Esophagus squamous epithelium (tissue), 5 donors: ENCODE measurements at places on chromosomes 7 and 10. TPM values are rescaled to one million over a fixed set of nuclear protein-coding genes. Genes with fewer than 3 reads are reported as not detected.

GRCh38 chr10:6738112-6738768 is 158.2 kb upstream of the PRKCQ start:
- no peaks in the 10 kb centered on the region for H3K27me3 ChIP-seq
- H3K4me3 ChIP-seq: peak overlapping the region; percentile 14
- no peak overlapping the region for H3K27ac ChIP-seq
- H3K36me3 ChIP-seq: no peaks in the 10 kb centered on the region
- peaks cover 12% of the 10 kb centered on the region for H3K4me1 ChIP-seq
- no peak for DNase-seq

GRCh38 chr7:156840134-156840533 is 52.8 kb downstream of the LMBR1 start:
- no peaks in the 10 kb centered on the region for H3K4me1 ChIP-seq
- no peak overlapping the region for H3K4me3 ChIP-seq
- DNase-seq: no peak
- H3K36me3 ChIP-seq: no peaks in the 10 kb centered on the region
- no peak overlapping the region for H3K27ac ChIP-seq

DNA sequence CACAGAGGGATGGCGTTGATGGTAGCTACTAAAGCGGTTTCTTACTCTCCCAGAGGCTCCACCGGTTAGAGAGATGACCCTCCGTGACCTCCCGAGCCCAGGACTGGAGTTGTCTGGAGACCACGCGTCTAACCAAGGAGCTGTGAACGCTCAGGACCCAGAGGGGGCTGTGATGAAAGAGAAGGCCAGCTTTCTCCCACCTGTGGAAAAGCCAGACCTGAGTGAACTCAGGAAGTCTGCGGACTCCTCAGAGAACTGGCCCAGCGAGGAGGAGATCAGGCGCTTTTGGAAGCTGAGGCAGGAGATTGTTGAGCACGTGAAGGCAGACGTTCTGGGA is 15.9 kb downstream of the LRRC27 start:
- H3K36me3 ChIP-seq: peaks cover 49% of the 10 kb centered on the region
- H3K4me1 ChIP-seq: no peaks in the 10 kb centered on the region
- H3K27ac ChIP-seq: no peak overlapping the region
- DNase-seq: no peak
- H3K4me3 ChIP-seq: no peak overlapping the region

GRCh38 chr7:98944386-98944785 is 66.1 kb downstream of the TRRAP start:
- no peak overlapping the region for H3K4me3 ChIP-seq
- peaks cover 51% of the 10 kb centered on the region for H3K36me3 ChIP-seq
- H3K27ac ChIP-seq: no peak overlapping the region
- no peaks in the 10 kb centered on the region for H3K27me3 ChIP-seq
- DNase-seq: no peak

GRCh38 chr10:92829042-92829785 is 19.1 kb upstream of the EXOC6 start:
- H3K27me3 ChIP-seq: no peaks in the 10 kb centered on the region
- H3K4me3 ChIP-seq: no peak overlapping the region
- no peaks in the 10 kb centered on the region for H3K4me1 ChIP-seq
- DNase-seq: no peak

DNA sequence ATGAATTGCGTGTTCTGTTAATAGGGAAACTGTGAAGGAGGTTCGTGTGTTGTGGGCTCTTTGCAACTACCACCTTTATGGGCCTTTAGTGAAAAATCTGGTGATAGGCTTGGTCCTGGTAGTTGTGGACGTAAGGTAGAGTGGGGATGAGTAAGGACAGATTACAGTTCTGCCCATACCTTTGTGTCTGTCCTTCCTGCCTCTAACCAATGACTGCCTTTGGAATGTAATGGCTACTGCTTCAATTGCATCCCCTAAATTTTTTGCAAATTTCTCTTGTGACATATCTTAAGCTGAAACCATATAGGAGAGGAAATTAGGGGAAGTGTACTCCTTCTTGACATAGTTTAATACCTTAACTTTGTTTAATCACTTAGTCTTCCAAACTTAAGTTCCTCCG is 82.3 kb downstream of the ADK start:
- H3K36me3 ChIP-seq: no peaks in the 10 kb centered on the region
- H3K4me1 ChIP-seq: no peaks in the 10 kb centered on the region
- H3K27me3 ChIP-seq: no peaks in the 10 kb centered on the region
- no peak overlapping the region for H3K4me3 ChIP-seq
- H3K27ac ChIP-seq: no peak overlapping the region

DNA sequence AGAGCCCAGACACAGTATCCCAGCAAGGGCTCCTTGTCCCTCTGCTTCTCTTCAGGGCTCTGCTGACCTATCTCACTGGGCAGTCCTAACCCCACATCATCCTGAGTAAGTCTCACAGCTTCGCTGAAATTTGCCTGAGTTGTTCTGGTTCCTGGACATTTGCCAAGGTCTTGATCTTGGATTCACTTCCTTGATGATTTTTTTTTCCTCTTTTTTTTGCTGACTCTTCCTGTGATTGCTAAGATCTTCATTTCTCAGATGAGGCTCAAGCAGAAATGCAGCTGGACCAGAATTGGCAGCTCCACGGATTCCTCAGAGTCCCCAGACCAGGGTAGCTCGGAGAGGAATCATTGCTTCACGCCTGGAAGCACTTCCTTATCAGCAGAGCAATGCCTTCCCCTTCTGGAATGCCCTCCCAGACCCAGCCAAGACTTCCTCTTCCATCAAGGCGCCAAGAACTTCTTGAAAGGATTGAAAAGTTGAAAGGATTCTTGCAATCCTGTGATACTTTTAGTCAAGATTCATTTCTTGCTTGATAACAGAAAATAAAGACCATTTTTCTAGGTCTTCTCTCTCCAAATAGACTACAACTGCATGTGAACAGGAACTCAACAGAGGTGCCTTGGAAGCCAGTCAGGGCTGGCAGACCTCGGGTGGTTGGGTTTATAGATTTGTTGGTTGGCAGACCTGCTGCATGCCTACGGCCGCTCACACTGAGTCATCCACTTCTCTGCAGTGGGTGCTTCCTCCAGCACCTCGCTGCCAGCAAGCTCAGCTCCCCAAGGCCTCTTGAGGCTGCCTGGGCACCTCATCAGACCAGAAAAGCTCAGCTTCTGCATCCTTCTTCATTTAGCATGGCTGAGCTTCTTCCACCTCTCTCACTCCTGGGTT is 8.8 kb upstream of the AFAP1L2 start:
- peak overlapping the region; percentile 54 for H3K27ac ChIP-seq
- H3K4me1 ChIP-seq: peaks cover 26% of the 10 kb centered on the region
- DNase-seq: no peak
- no peak overlapping the region for H3K4me3 ChIP-seq
- no peaks in the 10 kb centered on the region for H3K36me3 ChIP-seq

GRCh38 chr10:45456822-45457221 is 82.8 kb downstream of the ALOX5 start:
- no peak for DNase-seq
- H3K27me3 ChIP-seq: no peaks in the 10 kb centered on the region
- H3K4me3 ChIP-seq: no peak overlapping the region
- no peaks in the 10 kb centered on the region for H3K4me1 ChIP-seq
- no peak overlapping the region for H3K27ac ChIP-seq

GRCh38 chr7:46256870-46257661 is 336.0 kb upstream of the IGFBP3 start:
- H3K4me3 ChIP-seq: no peak overlapping the region
- H3K4me1 ChIP-seq: no peaks in the 10 kb centered on the region
- H3K27me3 ChIP-seq: no peaks in the 10 kb centered on the region

GRCh38 chr10:125093974-125094705 is 66.2 kb downstream of the CTBP2 start:
- no peaks in the 10 kb centered on the region for H3K27me3 ChIP-seq
- peak overlapping the region; percentile 22 for H3K27ac ChIP-seq
- peaks cover 4% of the 10 kb centered on the region for H3K4me1 ChIP-seq
- DNase-seq: no peak

GRCh38 chr7:127678947-127679346 is 27.0 kb downstream of the SND1 start:
- H3K4me1 ChIP-seq: peaks cover 21% of the 10 kb centered on the region
- no peaks in the 10 kb centered on the region for H3K27me3 ChIP-seq
- no peaks in the 10 kb centered on the region for H3K36me3 ChIP-seq
- no peak for DNase-seq

- no peaks in the 10 kb centered on the region for H3K27me3 ChIP-seq
- peaks cover 40% of the 10 kb centered on the region for H3K4me1 ChIP-seq
- no peak for DNase-seq
- H3K36me3 ChIP-seq: no peaks in the 10 kb centered on the region
Observed at GRCh38 chr10:7258948-7259523, 151.8 kb downstream of the SFMBT2 start.

GRCh38 chr10:4867520-4868356 is 41.7 kb downstream of the AKR1E2 start:
- no peak overlapping the region for H3K4me3 ChIP-seq
- no peaks in the 10 kb centered on the region for H3K4me1 ChIP-seq
- DNase-seq: no peak
- H3K27me3 ChIP-seq: no peaks in the 10 kb centered on the region
- no peaks in the 10 kb centered on the region for H3K36me3 ChIP-seq

DNA sequence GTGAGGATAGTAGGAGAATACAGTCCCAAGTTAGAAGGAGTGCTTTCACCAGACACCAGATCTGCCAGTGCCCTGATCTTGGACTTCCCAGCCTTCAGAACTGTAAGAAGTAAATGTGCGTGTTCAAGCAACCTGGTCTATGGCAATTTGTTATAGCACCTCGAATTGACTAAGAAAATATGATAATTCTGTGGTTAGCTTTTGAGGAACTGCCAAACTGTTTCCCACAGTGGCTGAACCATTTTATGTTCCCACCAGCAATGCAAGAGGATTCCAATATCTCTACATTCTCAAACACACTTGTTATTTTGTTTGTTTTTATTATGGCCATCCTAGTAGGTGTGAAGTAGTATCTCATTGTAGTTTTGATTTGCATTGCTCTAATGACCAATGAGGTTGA is 47.0 kb downstream of the RBM20 start:
- no peaks in the 10 kb centered on the region for H3K4me1 ChIP-seq
- H3K27ac ChIP-seq: no peak overlapping the region
- no peak for DNase-seq
- no peaks in the 10 kb centered on the region for H3K27me3 ChIP-seq
- no peak overlapping the region for H3K4me3 ChIP-seq
- H3K36me3 ChIP-seq: no peaks in the 10 kb centered on the region

- H3K27me3 ChIP-seq: no peaks in the 10 kb centered on the region
- H3K4me3 ChIP-seq: no peak overlapping the region
- DNase-seq: no peak
- H3K27ac ChIP-seq: no peak overlapping the region
- H3K36me3 ChIP-seq: no peaks in the 10 kb centered on the region
Observed at GRCh38 chr7:149626972-149627371, 129.4 kb upstream of the ZNF746 start.

- no peaks in the 10 kb centered on the region for H3K4me1 ChIP-seq
- no peaks in the 10 kb centered on the region for H3K36me3 ChIP-seq
- no peak overlapping the region for H3K4me3 ChIP-seq
- no peak overlapping the region for H3K27ac ChIP-seq
- peaks cover 34% of the 10 kb centered on the region for H3K27me3 ChIP-seq
- no peak for DNase-seq
Observed at GRCh38 chr10:97903128-97904017, 53.7 kb downstream of the GOLGA7B start.

GRCh38 chr10:3512263-3512662 is 272.7 kb downstream of the KLF6 start:
- H3K27me3 ChIP-seq: no peaks in the 10 kb centered on the region
- no peak overlapping the region for H3K27ac ChIP-seq
- no peak overlapping the region for H3K4me3 ChIP-seq
- DNase-seq: no peak
- H3K4me1 ChIP-seq: no peaks in the 10 kb centered on the region
- H3K36me3 ChIP-seq: no peaks in the 10 kb centered on the region

GRCh38 chr7:3495530-3495929 is 194.5 kb downstream of the SDK1 start:
- H3K36me3 ChIP-seq: no peaks in the 10 kb centered on the region
- H3K27ac ChIP-seq: no peak overlapping the region
- no peaks in the 10 kb centered on the region for H3K4me1 ChIP-seq
- no peaks in the 10 kb centered on the region for H3K27me3 ChIP-seq
- DNase-seq: no peak
- H3K4me3 ChIP-seq: no peak overlapping the region

DNA sequence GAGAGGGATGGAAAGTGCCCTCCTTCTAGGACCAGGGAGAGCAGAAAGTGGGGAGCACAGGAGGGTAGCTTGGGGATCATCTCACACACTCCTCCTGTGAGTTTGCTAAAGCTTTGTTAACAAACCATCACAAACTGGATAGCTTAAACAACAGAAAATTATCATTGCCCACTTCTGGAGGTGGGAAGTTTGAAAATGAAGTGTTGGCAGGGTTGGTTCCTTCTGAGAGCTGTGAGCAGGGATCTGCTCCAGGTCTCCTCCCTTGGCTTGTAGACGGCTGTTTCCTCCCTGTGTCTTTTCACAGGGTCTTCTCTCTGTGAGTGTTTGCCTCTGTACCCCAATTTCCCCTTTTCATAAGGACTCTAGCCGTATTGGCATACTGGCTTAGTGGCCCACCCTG is 32.0 kb upstream of the CXCL12 start:
- no peak overlapping the region for H3K4me3 ChIP-seq
- H3K36me3 ChIP-seq: no peaks in the 10 kb centered on the region
- H3K27me3 ChIP-seq: no peaks in the 10 kb centered on the region
- no peak overlapping the region for H3K27ac ChIP-seq
- DNase-seq: no peak

GRCh38 chr7:102859084-102859798 is 53.6 kb upstream of the LRRC17 start:
- peaks cover 18% of the 10 kb centered on the region for H3K4me1 ChIP-seq
- no peak for DNase-seq
- H3K27ac ChIP-seq: no peak overlapping the region
- H3K27me3 ChIP-seq: no peaks in the 10 kb centered on the region
- no peaks in the 10 kb centered on the region for H3K36me3 ChIP-seq
- no peak overlapping the region for H3K4me3 ChIP-seq

DNA sequence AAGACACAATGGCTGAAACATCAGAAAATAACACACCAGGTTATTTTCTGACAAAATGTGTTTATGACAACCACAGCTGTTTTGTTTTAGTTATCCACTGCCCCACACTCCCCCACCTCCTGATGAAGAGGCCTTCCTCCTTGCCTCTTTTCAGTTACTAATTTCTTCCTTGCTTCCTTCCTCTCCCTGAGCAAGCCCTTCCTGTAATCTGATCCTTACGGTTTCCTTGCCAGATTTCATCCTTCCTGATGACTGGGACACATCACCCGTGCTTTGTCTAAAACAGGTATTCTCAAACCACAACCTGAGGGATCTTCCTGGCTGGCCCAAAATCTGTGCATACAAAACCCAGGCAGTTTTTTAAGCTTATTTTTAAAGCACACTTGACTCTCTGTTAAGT is 39.4 kb downstream of the CHST15 start:
- no peak overlapping the region for H3K4me3 ChIP-seq
- peaks cover 4% of the 10 kb centered on the region for H3K4me1 ChIP-seq
- H3K36me3 ChIP-seq: no peaks in the 10 kb centered on the region
- no peaks in the 10 kb centered on the region for H3K27me3 ChIP-seq
- no peak overlapping the region for H3K27ac ChIP-seq

The TMEM60 gene
- total RNA-seq: 7.2 TPM

The CDNF gene
- 1.1 TPM for total RNA-seq

The UCMA gene
- total RNA-seq: not detected

The MKI67 gene
- 14.3 TPM for total RNA-seq

The ZKSCAN5 gene
- total RNA-seq: 4.3 TPM

The SGCE gene
- total RNA-seq: 44.8 TPM

The ATOH7 gene
- not detected for total RNA-seq

The IKZF1 gene
- total RNA-seq: 5.9 TPM

The LRIT1 gene
- total RNA-seq: not detected

The GCK gene
- 0.38 TPM for total RNA-seq

The TAS2R3 gene
- 3.2 TPM for total RNA-seq
